ENCODE measurements at places on chromosomes 1 and 21.

DNA sequence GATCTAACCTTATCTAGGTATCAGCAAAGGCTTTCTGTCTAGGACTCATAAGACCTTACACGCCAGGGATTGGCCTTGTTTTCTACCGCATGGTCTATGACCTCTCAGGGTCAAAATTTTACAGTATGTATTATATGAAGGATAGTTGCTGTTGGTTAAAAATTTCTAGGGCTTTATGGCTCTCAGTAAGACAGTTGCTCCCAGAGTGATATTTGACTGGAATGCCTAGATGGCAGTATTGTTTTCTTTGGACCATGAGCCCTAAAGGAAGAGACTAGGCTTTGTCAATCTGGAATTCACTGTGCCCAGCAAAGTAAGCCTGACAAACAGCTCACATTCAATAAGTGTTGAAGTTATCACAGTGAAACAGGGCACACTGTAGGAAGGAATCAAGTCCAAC is 37.6 kb downstream of the C1orf87 start:
- DNase-seq = no peak

GRCh38 chr1:85427331-85427730 is 37.6 kb downstream of the DDAH1 start:
- DNase-seq = no peak

- DNase-seq = peak; percentile 15
These were observed 98.7 kb upstream of the RGS1 start for GRCh38 chr1:192476802-192477298.

GRCh38 chr1:154501423-154502065 is 475 bp upstream of the TDRD10 start:
- no peak for DNase-seq

- DNase-seq = peak; percentile 80
These were observed 78.6 kb downstream of the HHAT start for GRCh38 chr1:210407207-210407886.

DNA sequence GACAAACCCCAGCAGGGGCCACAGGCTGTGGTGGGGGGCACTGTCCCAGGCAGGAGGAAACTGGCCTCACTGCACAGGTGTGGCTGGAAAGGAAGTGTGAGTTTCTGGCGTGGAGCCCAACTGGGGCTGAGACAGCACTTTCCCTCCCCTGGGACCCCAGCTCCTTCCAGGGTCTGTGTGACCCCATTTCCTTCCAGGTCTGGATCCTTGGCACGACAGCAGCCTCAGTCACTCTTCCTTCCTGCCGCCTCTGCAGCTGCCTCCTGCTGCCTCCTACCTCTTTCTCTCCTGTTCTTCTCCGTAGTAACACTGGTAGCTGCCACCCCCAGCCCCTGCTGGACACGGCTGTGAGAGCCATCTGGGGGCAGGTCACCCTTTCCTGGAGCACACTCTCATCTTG is 88.0 kb downstream of the SIK1 start:
- no peak for DNase-seq

DNA sequence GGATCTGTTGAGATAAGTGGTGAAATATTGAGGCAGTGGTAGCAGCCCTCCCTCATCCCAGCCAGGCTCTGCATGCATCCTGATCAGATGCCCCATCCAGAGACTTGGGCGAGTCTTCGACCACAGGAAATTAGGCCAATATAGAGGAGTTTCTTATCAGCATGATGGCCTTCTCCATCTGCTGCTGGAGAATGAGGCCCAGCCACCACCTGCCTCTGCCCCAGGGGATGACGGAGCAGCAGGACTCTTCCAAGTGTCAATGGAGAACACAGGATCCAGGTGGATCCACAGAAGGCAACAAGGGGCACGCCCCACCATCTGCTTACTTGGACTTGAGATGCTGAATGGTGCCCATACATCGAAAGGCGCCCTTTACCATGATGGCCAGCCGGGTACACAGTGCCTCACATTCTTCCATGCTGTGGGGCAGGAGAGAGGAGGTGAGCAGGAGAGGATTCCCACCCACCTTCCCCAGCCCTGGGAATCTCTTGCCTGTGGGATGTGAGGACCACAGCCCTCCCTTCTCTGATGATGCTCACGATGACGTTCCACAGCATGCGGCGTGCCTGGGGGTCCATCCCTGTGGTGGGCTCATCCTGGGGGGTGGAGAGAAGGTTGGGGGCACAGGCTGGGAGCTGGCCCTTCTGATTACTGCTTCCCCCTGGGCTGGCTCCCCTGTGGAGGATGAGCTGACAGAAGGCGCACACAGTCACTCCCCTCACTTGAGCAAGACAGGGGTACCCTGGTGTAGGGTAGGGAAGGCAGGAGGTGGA is 91.5 kb upstream of the GCLM start:
- DNase-seq = no peak

GRCh38 chr1:101371259-101371658 is 134.4 kb downstream of the S1PR1 start:
- DNase-seq = no peak

DNA sequence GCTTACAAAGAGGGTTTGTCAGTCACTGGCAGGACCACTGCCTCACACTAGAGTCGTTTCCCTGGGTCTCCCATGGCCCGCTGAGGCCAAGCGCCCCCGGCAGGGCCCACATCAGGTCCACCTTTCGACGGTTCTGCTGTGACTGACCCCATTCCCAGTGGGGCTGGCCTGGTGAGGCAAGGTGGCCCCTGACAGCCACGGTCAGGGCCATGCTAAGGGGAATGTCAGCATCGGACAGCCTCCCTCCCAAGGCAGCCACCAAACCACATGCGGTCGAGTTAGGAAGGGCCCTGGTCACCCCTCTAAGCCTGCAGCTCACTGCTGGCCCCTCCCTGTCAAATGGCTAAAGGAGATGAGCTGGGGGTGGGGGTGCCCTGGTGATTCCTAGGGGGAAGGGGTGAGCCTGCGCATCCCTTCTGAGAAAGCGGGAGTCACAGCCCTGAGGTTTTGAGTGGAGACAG is 2.9 kb upstream of the KIF17 start:
- no peak for DNase-seq

Data from activated naive CD4-positive, alpha-beta T cell treated with Interleukin-2 at 50 U/mL for 16 hours (primary cell).